Effector memory CD4-positive, alpha-beta T cell (primary cell): ENCODE measurements at places on chromosomes 5 and 9.

DNA sequence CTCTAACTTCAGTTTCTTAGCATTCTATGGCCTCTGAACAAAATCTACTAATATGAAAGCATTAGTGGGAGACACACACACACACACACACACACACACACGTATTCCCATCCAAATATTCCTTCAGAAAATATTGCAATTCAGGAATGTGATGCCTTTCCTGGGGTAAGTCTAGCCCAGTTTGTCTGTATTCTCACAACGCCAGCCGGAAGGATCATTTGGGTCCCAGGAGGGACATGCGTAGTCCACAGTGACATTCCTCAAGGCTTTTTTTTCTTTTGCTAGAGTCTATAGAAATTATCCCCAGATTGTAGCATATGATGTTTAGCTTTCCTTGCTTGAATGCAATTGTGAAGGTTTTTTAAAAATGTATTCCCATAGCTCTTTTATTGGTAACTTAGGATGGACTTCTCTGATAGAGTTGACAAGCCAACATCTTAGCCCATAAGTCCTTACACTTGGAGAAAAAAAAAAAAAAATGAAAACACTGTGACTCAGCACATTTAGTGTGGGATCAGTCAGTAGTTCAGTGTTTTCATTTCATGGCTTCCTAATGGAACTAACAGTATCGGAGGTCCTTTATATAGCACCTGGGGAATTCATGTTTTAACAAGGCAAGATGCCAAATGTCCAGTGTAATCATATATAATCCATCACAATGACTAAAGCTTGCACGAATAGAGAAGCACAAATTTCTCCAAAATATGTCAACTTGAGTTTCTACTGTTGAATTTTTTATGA, 316.5 kb downstream of the DIRAS2 start:
- no peaks in the 10 kb centered on the region for H3K36me3 ChIP-seq
- no peaks in the 10 kb centered on the region for H3K4me1 ChIP-seq
- H3K27me3 ChIP-seq: no peaks in the 10 kb centered on the region
- no peak for DNase-seq
- no peak overlapping the region for H3K4me3 ChIP-seq
- H3K27ac ChIP-seq: no peak overlapping the region

GRCh38 chr5:56155992-56156584, 77.0 kb downstream of the ANKRD55 start:
- peak overlapping the region; percentile 53 for H3K27ac ChIP-seq
- H3K27me3 ChIP-seq: no peaks in the 10 kb centered on the region
- no peak overlapping the region for H3K4me3 ChIP-seq
- no peaks in the 10 kb centered on the region for H3K36me3 ChIP-seq

DNA sequence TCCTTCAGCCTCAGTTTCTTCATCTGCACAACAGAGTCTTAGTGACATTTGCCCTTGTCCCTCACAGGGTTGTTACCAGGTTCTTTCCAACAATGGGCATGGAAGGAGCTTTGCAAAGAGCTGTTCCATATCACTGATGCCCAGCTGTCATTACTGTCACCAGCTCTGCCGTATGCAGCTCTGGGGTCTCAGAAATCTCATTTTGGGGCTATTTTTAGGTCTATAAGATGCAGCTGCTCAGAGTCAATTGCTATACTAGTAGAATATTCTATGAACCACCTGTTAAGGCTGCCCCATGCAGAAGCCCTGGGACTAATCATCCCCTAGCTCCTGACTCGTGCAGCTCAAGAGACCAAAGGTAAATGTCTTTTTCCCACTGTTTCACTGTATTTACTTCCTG, 105.1 kb upstream of the TNPO1 start:
- H3K27ac ChIP-seq: no peak overlapping the region
- no peak overlapping the region for H3K4me3 ChIP-seq

GRCh38 chr9:108655818-108656217, 200.0 kb downstream of the ACTL7B start:
- DNase-seq: no peak
- H3K4me3 ChIP-seq: no peak overlapping the region
- H3K27ac ChIP-seq: no peak overlapping the region
- no peaks in the 10 kb centered on the region for H3K36me3 ChIP-seq
- H3K4me1 ChIP-seq: no peaks in the 10 kb centered on the region

GRCh38 chr9:91178281-91179236, 183.2 kb downstream of the AUH start:
- no peaks in the 10 kb centered on the region for H3K36me3 ChIP-seq
- no peak overlapping the region for H3K27ac ChIP-seq
- H3K4me1 ChIP-seq: peaks cover 11% of the 10 kb centered on the region
- no peaks in the 10 kb centered on the region for H3K27me3 ChIP-seq
- no peak overlapping the region for H3K4me3 ChIP-seq

- no peaks in the 10 kb centered on the region for H3K4me1 ChIP-seq
- H3K4me3 ChIP-seq: no peak overlapping the region
- DNase-seq: no peak
- no peaks in the 10 kb centered on the region for H3K36me3 ChIP-seq
These were observed 414.8 kb upstream of the NMUR2 start for GRCh38 chr5:152819891-152820290.

GRCh38 chr9:33469891-33470290, 3.8 kb downstream of the NOL6 start:
- no peaks in the 10 kb centered on the region for H3K27me3 ChIP-seq
- no peak overlapping the region for H3K27ac ChIP-seq
- H3K4me1 ChIP-seq: peaks cover 11% of the 10 kb centered on the region
- H3K36me3 ChIP-seq: peaks cover 56% of the 10 kb centered on the region

DNA sequence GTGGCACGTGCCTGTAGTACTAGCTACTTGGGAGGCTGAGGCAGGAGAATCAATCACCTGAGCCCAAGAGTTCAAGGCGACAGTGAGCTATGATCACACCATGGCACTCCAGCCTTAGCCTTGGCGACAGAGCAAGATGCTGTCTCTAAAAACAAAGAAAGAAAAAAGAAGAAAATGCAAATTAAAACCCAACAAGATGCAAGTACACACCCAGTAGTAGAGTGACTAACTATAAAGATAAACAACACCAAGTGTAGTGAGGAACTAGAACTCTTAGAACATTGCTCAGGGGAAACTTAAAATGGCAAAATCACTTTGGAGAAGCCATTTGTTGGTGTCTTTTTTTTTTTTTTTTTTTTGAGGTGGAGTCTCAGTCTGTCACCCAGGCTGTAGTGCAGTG, 34.7 kb upstream of the RARS1 start:
- H3K27me3 ChIP-seq: no peaks in the 10 kb centered on the region
- no peak overlapping the region for H3K4me3 ChIP-seq
- no peaks in the 10 kb centered on the region for H3K36me3 ChIP-seq
- no peak for DNase-seq

DNA sequence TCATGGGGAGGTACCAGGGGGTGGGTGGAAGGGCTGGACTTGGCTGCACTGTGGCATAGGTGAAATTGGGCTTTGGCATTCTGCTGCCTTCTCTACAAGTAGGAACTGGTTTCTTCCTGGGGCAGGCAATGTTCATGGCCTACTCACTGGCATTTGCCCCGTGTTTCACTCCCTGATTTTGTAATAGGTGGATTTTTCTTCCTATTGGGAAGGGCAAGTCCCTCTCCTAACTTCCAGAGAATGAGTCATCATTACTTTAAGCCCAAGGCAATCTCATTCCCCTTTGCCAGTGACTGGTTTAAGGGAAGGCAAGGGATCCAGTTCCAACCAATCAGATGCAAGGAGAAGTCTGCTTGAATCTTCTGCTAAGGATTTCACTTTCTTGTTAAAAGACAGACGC, 67.9 kb upstream of the ANKRD55 start:
- H3K27me3 ChIP-seq: no peaks in the 10 kb centered on the region
- H3K27ac ChIP-seq: no peak overlapping the region
- no peak overlapping the region for H3K4me3 ChIP-seq

DNA sequence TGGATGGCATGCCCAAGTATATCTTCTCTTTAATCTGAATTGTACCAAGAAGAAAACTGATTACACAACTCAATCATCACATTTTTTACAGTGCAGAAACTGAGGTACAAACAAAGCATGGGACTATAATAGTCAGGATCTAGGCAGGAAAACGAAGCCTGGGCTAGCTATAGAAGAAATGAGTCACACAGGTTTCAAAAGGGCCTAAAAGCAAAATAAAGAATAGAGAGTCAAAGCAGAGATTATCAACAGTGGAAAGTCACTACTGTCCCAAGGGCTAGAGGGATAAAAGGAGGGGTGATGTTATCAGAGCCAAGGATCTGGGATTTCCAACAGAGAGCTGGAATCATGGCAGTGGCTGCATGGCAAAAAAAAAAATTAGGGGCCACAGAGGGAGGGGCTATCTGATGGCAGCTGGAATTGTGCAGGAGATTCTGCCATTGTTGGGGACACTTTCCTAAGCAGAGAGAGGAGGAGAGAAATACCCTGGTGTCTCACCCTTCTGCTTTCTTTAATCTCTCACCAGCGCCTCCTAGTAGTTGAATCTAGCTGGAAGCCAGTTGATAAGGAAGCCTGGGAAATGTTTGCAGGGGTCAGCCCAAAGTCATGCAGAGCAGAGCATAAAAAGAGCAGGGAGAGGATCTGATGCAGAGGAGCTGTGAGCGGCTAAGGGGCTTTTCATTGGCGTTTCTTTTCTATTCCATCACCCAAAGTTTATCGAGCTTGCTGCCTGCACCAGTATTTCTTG, 343.2 kb downstream of the ACTL7B start:
- no peaks in the 10 kb centered on the region for H3K36me3 ChIP-seq
- DNase-seq: no peak
- H3K27me3 ChIP-seq: no peaks in the 10 kb centered on the region
- no peak overlapping the region for H3K27ac ChIP-seq

GRCh38 chr5:154498994-154499393, 21.0 kb upstream of the HAND1 start:
- H3K4me3 ChIP-seq: no peak overlapping the region
- H3K4me1 ChIP-seq: no peaks in the 10 kb centered on the region
- H3K27me3 ChIP-seq: no peaks in the 10 kb centered on the region
- DNase-seq: no peak
- no peak overlapping the region for H3K27ac ChIP-seq
- H3K36me3 ChIP-seq: no peaks in the 10 kb centered on the region

DNA sequence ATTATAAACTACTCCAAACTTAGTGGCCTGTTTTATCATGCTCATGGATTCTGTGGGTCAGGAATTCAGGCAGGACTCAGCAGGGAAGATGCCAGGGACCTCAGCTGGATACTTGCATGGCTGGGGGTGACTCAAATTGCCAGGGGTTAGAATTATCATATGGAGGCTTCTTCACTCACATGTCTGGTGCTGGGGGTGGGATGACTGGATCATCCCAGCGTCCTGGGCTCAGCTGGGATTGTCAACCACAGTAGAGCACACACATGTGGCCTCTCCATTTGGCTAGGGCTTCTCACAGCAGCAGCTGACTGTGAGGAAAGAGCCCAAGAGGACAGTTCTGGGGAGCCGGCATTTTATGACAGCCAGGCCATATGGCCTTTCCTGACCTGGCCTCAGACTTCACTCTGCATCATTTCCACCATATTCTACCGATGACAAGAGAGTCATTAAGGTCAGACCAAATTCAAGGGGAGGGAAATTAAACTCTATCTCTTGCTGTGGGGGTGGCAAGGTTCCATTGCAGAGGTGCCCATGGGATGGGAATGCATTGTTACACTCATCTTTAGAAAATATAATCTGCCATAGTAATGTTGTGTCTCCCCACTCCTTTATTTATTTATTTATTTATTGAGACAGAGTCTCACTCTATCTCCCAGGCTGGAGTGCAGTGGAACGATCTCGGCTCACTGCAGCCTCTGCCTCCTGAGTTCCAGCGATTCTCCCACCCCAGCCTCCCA, 5.2 kb upstream of the GRK6 start:
- no peak overlapping the region for H3K4me3 ChIP-seq
- H3K36me3 ChIP-seq: no peaks in the 10 kb centered on the region
- DNase-seq: no peak
- H3K4me1 ChIP-seq: peaks cover 14% of the 10 kb centered on the region
- no peak overlapping the region for H3K27ac ChIP-seq
- H3K27me3 ChIP-seq: no peaks in the 10 kb centered on the region

- H3K36me3 ChIP-seq: no peaks in the 10 kb centered on the region
- H3K4me1 ChIP-seq: peaks cover 10% of the 10 kb centered on the region
- no peak overlapping the region for H3K27ac ChIP-seq
- no peaks in the 10 kb centered on the region for H3K27me3 ChIP-seq
- H3K4me3 ChIP-seq: no peak overlapping the region
- DNase-seq: no peak
These were observed 461.1 kb upstream of the DAP start for GRCh38 chr5:11222169-11222568.

- no peak overlapping the region for H3K27ac ChIP-seq
- H3K27me3 ChIP-seq: no peaks in the 10 kb centered on the region
- no peaks in the 10 kb centered on the region for H3K36me3 ChIP-seq
These were observed 606.6 kb downstream of the ELAVL2 start for GRCh38 chr9:23219471-23219870.

DNA sequence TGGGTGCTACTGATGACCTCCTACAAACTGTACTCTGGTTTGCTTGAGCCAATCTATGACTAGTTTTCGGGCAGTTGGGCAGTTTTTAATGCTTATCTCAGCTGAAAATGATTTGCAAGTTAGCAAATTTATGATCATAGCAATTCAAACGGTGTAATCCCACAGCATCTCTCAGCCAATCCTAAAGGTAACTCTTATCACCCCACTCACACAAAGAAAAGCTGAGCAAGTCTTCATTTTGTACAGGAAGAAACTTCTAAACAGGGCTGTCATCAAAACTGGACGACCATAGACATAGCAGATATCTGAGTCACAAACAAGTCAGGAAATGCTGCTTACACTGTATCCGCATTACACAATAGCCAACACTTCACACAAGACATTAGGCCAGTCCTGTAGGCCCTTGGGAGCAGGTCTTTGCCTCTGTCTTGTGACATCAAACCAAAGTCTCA, 2.6 kb upstream of the ENC1 start:
- H3K4me3 ChIP-seq: no peak overlapping the region
- no peak for DNase-seq
- no peaks in the 10 kb centered on the region for H3K27me3 ChIP-seq

DNA sequence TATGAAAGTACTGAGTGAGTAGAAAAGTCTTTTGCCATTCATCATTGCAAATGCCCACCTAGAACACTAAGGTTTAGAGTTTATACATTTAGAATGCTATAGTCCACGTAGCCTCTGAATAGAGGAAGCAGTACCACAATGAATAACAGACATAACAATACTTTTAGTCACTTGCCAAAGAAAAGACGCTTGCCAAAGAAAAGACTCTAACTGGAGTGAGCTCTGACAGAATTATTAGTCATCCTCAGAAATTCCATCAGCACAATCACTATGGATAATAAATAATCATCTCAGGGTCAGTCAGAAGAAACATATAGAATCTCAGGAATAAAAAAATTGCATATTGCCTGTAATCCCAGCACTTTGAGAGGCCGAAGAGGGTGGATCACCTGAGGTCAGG, 168.5 kb upstream of the TARS1 start:
- no peak overlapping the region for H3K27ac ChIP-seq
- H3K36me3 ChIP-seq: no peaks in the 10 kb centered on the region
- H3K4me3 ChIP-seq: no peak overlapping the region
- H3K27me3 ChIP-seq: no peaks in the 10 kb centered on the region
- no peak for DNase-seq
- no peaks in the 10 kb centered on the region for H3K4me1 ChIP-seq
